ENCODE measurements at places on chromosomes 13 and 19. TPM values are rescaled to one million over a fixed set of nuclear protein-coding genes. Genes with fewer than 3 reads are reported as not detected.

DNA sequence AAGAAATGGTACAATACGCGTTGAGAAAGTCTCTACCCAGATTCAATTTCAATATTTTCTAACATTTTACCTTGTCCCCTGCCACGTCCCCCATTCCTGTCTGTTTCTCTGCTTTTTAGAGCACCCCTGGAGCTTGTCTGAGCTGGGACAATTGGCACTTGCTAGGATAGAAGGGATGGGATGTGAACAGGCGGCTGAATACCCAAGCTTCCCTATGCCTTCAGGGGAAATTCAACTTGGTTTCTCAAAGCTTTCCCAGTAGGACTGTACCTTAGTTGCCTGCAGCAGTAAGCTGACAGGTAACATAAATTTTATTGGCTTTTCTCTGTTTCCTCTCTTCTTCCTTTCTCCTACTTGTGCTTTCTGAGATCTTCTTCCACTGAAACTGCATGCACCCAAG lies 1663.3 kb downstream of the EFNB2 start:
- DNase-seq: no peak

DNA sequence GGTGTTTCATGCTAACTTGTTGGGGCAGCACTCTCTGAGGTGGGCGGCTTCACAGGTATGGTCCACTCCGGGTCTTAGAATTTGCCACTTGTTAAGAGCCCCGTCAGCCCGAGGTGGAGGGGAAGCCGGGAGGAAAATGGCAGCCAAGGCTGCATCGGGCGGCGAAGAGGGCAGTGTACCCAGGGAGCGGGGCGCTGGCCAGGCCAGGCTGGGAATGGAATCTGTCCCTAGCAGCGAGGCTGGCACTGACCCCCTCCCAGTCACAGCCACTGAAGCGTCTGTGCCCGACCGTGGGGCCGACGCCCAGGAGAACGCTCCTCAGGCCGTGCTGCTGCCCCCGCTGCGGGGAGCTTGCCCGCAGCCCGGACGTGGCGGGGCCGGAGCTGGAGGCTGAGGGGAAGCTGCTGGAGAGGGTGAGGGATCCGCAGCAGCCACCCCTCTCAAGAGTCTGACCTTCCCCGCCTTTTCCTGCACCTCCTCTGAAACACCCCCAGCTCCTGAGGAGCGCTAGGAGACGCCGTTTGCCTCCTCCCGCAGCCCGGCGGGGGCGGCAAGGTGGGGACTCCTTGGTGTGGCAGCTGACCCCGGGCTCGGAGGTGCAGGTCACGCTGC lies 313.8 kb upstream of the SPRY2 start:
- no peak for DNase-seq

GRCh38 chr13:76523740-76524340 lies 362.4 kb downstream of the KCTD12 start:
- DNase-seq: no peak

HSH2D gene
- polyA plus RNA-seq: not detected

HCST gene
- 0.42 TPM for polyA plus RNA-seq

- DNase-seq: no peak
Observed at GRCh38 chr19:50565984-50566903, 2.0 kb downstream of the LRRC4B start.

SIGLEC5 gene
- not detected for polyA plus RNA-seq

GRCh38 chr19:9863759-9864158 lies 28.6 kb downstream of the PIN1 start:
- no peak for DNase-seq

CASP14 gene
- not detected for polyA plus RNA-seq

SLC10A2 gene
- polyA plus RNA-seq: not detected

NLRP9 gene
- polyA plus RNA-seq: not detected

GRCh38 chr13:41883147-41883546 lies 77.8 kb downstream of the VWA8 start:
- no peak for DNase-seq

GRCh38 chr19:10861103-10861651 lies 10.2 kb upstream of the CARM1 start:
- no peak for DNase-seq

SLAIN1 gene
- 0.24 TPM for polyA plus RNA-seq

- no peak for DNase-seq
Observed at GRCh38 chr13:110130431-110130830, 176.5 kb downstream of the COL4A1 start.

FGF14 gene
- polyA plus RNA-seq: not detected

- DNase-seq: no peak
Observed at GRCh38 chr19:46739290-46739771, 6.5 kb upstream of the FKRP start.

COX7A1 gene
- polyA plus RNA-seq: 15.0 TPM

DNA sequence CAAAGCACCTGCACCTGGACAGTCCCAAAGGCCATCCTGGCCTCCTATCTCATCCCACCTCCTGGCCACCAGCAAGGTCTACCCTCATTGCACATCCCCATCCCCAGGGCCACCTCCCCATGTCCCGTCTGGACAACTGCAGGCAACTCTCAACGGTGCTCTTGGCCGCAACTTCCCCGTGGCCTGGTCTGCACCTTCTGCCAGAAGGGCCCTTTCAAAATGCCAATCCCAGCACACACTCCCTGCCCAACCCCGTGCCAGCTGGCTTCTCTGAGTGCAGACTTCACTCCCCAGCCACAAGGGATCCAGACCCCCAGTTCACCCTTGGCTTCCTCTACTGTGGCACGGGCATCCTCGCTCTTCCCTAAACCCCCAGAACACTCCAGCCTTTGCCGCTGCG lies 8.2 kb downstream of the PEPD start:
- no peak for DNase-seq

DNA sequence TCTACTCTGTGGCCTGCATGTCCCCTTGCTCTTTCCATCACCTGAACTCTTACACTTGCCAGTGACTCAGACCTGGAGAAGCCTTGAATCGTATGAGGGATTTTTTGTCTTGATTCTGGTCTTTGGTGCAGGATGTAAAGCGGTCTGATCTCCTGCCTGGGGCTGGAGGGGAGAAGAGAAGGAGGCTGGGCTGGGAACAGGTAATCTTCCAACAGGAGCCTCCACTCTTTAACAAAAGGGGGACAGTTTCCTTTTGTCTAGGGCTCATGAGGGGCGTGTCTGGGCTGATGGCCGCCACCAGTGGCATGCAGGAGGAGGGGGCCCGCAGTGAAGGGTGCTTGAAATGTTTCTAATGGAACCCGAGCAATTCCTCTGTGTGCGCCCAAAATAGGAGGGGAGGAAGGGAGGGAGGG lies 24.7 kb downstream of the NFIX start:
- no peak for DNase-seq

- DNase-seq: no peak
Observed at GRCh38 chr19:54952591-54953344, 5.4 kb upstream of the NLRP7 start.

DNA sequence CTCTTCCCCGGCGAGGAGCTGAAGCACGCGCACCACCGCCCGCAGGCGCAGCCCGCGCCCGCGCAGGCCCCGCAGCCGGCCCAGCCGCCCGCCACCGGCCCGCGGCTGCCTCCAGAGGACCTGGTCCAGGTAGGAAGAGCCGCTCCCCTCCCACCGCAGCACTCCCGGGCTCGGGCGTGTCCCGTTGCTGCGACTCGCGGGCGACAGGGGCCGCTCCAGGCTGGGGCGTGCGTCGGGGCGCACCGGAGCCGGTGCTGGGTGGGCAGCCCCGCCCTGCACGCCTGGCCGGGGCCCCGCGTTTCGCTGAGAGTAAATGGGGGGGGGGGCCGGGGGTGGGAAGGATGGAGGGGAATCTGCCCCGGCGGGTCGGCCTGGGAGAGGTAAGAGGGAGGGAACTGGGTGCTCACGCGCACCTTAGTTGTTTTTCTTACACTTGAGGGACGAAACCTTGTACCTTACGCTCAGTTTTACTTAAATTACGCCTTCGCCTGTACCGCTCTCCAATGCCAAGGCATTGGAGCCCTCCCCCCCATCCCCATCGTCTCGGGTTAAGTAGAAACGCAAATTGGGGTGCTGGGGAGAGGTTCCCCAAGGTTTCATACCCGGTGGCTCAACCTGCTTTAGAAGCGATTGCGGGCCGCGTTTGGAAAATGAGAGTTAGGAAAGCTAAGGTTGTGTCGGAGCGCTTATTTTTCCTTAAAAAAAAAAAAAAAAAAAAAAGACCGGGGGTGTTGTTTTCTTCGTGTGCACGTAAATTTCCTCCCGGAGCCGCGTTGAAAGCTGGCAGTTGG lies 850 bp downstream of the KLF5 start:
- no peak for DNase-seq

FOXA3 gene
- not detected for polyA plus RNA-seq

GRCh38 chr13:76597868-76598267 lies 288.3 kb downstream of the KCTD12 start:
- DNase-seq: no peak

GRCh38 chr19:37930416-37930815 lies 23.4 kb downstream of the SIPA1L3 start:
- DNase-seq: no peak

DNA sequence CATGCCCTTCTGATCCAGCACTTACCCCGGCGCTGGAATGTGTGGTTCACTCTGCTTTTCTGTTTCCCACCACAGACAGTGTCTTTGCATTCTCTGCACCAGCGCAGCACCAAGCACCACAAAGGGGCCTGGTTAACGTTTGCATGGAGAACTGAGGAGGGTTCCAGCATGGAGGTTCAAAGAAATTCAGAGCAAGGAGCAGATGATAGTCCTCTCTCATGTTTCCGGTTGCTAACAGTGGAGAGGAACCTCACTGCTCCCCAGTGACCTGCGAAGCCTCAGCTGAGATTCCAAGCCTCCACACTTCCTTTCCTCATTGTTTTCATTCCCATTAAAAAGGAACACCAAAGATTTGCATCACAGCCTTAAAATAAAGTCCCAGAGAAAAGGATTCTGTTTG lies 99.7 kb downstream of the STARD13 start:
- DNase-seq: no peak

- DNase-seq: no peak
Observed at GRCh38 chr19:16660763-16661479, at the start of gene TMEM38A. Gene TMEM38A, plus strand, starts transcription at chr19:16661139. Its CDS starts 79 bp downstream, at chr19:16661218.

TEX101 gene
- polyA plus RNA-seq: not detected

SLC25A41 gene
- not detected for polyA plus RNA-seq

GRCh38 chr13:92838786-92839185 lies 387.8 kb upstream of the GPC6 start:
- peak; percentile 51 for DNase-seq

RSPH6A gene
- not detected for polyA plus RNA-seq

DNA sequence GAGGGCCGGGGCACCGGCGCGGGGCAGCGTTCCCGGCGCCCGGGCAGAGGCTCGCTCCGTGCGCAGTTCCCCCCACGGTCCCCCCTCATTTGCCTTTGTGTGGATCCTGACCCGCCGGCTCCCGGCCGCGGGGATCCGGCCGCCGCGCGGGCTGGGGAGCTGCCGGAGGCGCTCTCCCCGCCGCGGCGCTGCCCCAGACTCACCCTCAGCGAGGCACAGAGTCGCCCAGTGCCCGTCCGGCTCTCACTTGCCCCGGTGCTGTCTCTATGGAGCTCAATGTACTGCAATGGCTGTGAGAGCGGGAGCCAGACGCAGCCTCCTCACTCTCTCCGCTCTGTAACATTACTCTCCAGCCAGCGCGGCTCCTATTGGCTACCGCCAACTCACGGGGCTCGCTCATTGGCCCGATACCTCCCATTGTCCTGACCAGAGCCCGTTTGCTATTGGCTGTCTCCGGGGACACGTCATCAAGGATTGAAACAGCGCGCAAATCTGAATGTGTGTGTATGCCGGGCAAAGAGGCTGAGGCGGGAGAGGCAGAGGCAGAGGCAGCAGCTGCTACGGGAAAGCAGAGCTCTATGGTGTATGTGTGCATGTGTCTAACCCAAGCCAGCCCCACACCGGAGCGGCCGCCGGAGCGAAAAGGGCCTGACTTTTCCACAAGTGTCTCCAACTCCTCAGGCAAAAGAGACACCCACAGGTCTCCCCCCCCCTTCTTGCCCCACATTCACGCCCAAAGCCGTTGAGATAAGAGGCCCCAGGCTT lies at the start of gene HMGB1:
Gene HMGB1 (minus strand): TSS at position 344 of the 765 bp plus-strand sequence. CDS start 2,256 bp downstream, outside the sequence.
- DNase-seq: peak; percentile 97

GRCh38 chr19:18223860-18224524 lies 2.2 kb downstream of the PDE4C start:
- DNase-seq: no peak

GRCh38 chr19:37334179-37335071 lies 36.5 kb upstream of the ZNF527 start:
- peak; percentile 56 for DNase-seq

DNA sequence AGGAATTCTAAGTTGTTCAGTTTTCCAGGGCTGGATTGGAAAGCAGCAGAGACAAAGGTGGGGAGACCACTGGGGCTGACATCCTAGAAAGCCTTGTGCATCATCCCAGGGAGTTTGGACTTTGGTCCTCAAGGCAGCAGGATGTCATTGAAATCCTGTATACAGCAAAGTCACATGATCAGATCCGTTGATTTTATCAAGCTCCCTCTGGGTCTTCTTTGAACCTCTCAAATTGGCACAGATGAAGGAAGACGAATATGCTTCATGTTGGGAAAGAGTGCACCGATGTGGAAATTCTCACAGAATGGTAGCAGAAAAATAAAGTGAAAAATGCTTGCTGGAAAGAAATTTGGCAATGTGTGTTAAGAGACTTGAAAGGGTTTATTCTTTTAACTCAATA lies 149.8 kb upstream of the TMTC4 start:
- DNase-seq: no peak

ZNF99 gene
- not detected for polyA plus RNA-seq

GRCh38 chr13:68813180-68813796 lies 1294.3 kb upstream of the ATXN8OS start:
- no peak for DNase-seq

DNA sequence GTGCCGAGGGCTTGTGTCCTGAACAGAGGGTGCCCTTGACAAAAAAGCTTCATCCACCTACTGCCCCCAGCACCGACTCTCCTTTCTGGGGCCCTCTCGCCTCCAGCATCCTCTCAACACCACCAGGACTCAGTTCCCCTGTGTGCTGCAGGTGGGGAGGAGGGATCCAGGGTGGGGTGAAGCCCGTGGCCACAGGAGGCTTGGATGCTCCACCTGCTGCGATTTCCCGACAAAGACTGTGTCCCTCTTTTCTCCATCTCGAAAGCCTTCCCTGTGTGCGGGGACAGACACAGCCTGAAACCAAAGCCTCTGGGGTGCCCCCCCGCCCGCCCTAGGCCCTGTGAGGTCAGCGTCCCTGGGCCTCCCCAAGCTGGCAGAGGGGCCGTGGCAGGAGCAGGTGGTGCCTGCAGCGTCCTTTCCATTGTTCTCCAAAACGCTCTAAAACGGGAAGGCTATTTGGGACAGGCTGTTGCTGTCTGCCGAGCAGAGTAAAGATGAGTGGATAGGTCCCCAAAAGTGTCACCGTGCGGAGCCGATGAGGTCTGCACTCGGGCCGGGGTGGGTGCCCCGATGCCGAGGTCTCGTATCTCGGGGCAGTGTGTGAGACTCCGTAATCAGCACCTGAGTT lies 185.7 kb downstream of the PTPRS start:
- no peak for DNase-seq

DNA sequence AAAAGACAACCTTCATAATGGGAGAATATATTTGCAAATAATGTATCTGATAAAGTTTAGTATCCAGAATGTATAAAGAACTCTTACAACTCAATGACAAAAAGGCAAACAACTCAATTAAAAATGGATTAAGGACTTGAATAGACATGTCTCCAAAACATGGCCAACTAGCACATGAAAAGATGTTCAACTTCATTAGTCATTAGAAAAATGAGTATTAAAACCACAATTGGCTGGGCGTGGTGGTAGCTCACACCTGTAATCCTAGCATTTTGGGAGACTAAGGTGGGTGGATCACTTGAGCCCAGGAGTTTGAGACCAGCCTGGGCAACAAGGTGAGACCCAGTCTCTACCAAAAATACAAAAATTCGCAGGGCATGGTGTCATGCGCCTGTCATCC lies 18.8 kb upstream of the ZMYM5 start:
- no peak for DNase-seq

- DNase-seq: no peak
Observed at GRCh38 chr19:6818246-6818645, 45.7 kb downstream of the VAV1 start.

- no peak for DNase-seq
Observed at GRCh38 chr19:34104096-34104495, 68.2 kb upstream of the LSM14A start.
